RWPE2 (cell line): ENCODE measurements at places on chromosomes 16 and 17.

GRCh38 chr17:27504188-27504995 is 48.1 kb downstream of the KSR1 start:
- DNase-seq: no peak

GRCh38 chr17:17626151-17626805 is 34.8 kb upstream of the PEMT start:
- DNase-seq: no peak

DNA sequence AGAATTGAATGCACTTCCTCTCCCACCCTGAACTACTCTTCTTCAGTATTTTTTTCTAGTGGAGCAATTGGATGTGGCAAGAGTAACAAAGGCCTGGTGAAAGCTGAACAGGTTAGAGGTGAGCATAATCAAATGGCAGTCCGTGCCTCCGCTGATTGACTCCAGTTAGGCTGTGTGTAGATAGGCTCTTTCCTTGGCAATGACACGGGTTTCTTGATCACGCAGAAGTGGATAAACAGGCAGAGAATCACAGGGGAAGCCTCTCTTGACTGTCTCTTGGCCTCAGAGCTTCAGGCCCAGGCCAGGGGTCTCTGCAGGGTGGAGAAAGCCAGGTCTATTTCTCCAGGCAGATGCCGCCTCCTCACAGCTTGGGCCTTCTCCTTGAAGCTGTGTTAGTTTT is 4.2 kb downstream of the CD300LB start:
- no peak for DNase-seq

- no peak for DNase-seq
Observed at GRCh38 chr17:16273929-16274339, 56.9 kb downstream of the PIGL start.

DNA sequence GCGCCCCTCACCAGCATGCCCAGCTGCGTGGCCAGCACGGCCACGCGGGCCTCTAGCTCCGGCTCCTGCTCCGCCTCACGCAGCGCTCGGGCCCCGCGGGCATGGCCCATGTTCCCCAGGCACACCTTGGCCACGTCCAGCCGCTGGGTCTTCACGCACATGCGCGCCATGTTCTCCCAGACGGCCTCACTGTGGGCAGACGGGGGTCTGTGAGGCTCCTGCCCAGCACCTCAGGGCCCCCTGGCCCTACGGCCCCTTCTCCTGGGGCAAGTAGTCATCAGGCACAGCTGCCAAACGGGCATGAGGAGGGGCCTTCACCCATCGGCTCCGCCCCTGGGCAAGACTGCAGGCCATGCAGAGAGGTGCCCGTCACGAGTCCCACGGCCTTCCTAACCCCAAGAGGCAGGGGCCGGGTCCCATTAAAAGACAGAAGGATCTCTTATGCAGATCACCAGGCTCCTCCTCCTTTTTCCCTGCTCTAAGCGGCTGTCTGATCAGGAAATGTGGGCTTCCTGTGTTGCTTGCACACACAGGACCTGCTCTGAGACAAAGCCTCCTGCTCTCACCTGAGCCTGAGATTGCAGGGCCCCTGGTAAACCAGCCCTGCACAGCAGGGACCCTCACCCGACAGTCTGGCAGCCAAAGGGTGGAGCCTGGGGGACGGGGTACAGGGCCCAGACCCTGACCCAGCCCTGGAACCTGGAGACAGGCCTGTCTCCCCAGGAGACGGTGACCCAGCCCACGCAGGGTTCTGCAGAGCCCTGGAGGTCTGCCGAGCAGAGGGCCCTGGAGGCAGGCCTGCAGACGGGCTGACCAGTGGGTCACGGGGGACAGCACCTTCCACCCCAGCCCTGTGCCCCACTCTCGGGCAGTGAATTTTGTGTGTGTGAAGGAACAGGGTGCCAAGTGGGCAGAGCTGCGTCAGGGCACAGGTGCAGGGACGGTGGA is 6.6 kb upstream of the TMEM204 start:
- no peak for DNase-seq
